ENCODE measurements at places on chromosomes 2 and 18.

DNA sequence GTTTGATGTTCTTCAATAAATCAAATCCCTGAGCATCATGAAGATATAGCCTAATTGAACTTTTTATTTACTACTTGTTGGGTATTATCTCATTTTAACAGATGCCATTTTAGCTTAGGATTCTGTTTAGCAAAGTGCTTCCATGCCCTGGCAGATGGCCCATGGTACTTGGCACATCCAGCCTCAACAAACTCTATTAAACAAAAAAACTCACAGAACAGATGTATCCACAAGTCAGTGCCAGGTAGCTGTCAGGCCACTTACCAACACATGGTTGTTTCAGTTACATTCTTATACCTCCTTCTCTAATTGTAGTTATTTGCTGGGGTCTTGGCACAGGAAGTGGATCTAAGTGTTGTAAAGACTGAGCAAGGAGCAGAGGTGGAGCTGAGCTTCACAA lies 29.6 kb downstream of the GAD1 start:
- peaks cover 12% of the 10 kb centered on the region for H3K4me1 ChIP-seq
- DNase-seq, result no peak
- H3K36me3 ChIP-seq, result no peaks in the 10 kb centered on the region
- H3K27ac ChIP-seq, result no peak overlapping the region
- H3K27me3 ChIP-seq, result no peaks in the 10 kb centered on the region
- H3K4me3 ChIP-seq, result no peak overlapping the region

DNA sequence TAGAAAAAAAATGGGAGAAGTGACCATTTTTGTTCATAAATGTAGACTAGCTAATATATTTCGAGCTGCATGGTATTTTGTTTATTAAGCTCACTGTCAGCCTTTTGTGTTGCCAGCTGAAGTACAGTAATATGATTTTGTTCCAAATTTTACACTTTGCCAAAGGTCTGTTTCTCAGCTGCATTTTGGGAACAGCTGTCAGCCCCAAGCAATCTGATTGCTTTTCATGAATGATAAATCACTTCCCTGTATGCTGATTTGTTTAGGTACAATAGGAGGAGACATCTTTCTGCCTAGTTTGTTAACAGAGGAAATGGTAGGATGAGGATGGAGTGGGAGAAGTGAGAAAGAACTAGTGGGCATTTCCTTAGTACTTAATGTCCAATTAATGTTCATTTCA lies 79.3 kb downstream of the NABP1 start:
- H3K27ac ChIP-seq, result no peak overlapping the region
- DNase-seq, result no peak
- H3K4me3 ChIP-seq, result no peak overlapping the region
- H3K4me1 ChIP-seq, result no peaks in the 10 kb centered on the region
- H3K36me3 ChIP-seq, result no peaks in the 10 kb centered on the region
- H3K27me3 ChIP-seq, result no peaks in the 10 kb centered on the region

GRCh38 chr18:26940744-26941398 lies 75.4 kb upstream of the AQP4 start:
- H3K36me3 ChIP-seq, result no peaks in the 10 kb centered on the region
- H3K4me3 ChIP-seq, result no peak overlapping the region
- no peaks in the 10 kb centered on the region for H3K27me3 ChIP-seq
- no peaks in the 10 kb centered on the region for H3K4me1 ChIP-seq

GRCh38 chr2:227545990-227546389 lies 52.7 kb upstream of the SCYGR2 start:
- H3K27ac ChIP-seq, result no peak overlapping the region
- H3K27me3 ChIP-seq, result no peaks in the 10 kb centered on the region
- no peak overlapping the region for H3K4me3 ChIP-seq
- no peak for DNase-seq

- DNase-seq, result no peak
- no peaks in the 10 kb centered on the region for H3K27me3 ChIP-seq
- H3K4me3 ChIP-seq, result no peak overlapping the region
- no peak overlapping the region for H3K27ac ChIP-seq
- no peaks in the 10 kb centered on the region for H3K36me3 ChIP-seq
Measured at GRCh38 chr2:151297882-151298281, 8.4 kb upstream of the NMI start.

DNA sequence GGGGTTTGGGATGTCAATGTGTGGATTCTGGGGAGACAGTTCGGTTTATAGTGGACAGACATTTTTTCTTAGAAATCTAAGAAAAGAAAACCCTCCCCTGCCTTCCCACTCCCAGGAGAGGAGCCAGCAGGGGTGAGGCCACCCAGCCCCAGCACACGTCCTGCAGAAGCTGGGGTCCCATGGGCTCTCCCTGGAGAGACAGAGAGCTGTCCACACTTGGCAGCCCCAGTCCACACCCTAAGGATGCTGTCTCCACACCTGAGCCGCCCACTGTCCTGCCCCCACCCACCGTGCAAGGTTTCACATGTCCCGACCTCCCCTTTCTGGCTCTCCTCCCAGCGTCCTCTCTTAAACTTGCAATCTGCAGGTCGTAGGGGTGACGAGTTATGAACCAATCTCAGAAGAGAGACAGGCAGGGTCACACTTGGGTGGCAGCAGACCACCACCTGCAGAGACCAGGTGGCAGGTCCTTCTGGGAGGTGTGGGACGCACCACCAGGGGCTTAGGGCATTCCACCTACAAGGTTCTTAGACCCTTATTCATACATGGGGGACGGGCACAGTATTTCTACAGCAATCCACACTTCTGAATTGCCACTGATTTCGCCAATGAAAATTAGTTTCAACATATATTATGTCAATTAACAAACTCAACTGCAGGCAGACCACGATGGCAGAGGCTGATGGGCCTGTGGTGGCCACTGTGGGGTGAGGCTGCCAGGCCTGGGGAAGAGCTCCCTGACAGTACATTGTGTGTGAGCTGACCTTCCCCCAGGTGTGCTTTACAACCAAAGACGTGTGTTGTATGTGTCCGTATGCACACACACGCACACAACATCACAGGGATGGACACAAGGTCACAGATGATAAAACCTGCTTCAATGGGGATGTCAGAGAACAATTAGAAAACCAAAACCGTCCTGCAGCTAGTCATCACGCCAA lies 158.5 kb downstream of the TPO start:
- H3K4me3 ChIP-seq, result no peak overlapping the region
- no peak for DNase-seq
- no peaks in the 10 kb centered on the region for H3K4me1 ChIP-seq
- no peaks in the 10 kb centered on the region for H3K36me3 ChIP-seq

DNA sequence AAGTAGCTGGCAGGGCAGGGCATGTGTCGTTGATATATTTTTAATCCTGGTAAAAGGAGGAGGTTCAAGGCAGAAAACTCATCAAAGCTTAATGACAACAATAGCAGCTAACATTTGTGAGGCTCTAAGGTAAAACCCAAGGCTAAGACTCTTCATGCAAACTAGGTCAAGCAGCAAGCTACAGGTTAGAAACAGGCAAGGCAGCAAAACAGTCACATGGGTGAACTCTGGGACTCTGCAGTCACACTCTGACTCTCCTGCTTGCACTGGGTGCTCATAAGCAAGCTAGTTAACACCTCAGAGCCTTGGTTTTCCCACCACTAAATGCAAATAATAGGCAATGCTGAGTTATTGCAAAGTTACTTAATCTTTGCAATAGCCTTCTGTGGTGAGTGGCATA lies 7.9 kb downstream of the IL1RN start:
- no peak for DNase-seq
- peaks cover 14% of the 10 kb centered on the region for H3K4me1 ChIP-seq
- H3K27ac ChIP-seq, result no peak overlapping the region
- no peaks in the 10 kb centered on the region for H3K36me3 ChIP-seq
- no peak overlapping the region for H3K4me3 ChIP-seq

- H3K4me1 ChIP-seq, result no peaks in the 10 kb centered on the region
- no peak overlapping the region for H3K27ac ChIP-seq
Measured at GRCh38 chr2:41595240-41595639, 452.6 kb upstream of the PKDCC start.

GRCh38 chr18:33641141-33641540 lies 63.1 kb downstream of the ASXL3 start:
- H3K27ac ChIP-seq, result no peak overlapping the region
- no peak for DNase-seq
- H3K4me3 ChIP-seq, result no peak overlapping the region

- no peak overlapping the region for H3K4me3 ChIP-seq
- H3K4me1 ChIP-seq, result peaks cover 69% of the 10 kb centered on the region
- no peak overlapping the region for H3K27ac ChIP-seq
- H3K27me3 ChIP-seq, result no peaks in the 10 kb centered on the region
Measured at GRCh38 chr2:28405537-28405936, 12.9 kb downstream of the FOSL2 start.

DNA sequence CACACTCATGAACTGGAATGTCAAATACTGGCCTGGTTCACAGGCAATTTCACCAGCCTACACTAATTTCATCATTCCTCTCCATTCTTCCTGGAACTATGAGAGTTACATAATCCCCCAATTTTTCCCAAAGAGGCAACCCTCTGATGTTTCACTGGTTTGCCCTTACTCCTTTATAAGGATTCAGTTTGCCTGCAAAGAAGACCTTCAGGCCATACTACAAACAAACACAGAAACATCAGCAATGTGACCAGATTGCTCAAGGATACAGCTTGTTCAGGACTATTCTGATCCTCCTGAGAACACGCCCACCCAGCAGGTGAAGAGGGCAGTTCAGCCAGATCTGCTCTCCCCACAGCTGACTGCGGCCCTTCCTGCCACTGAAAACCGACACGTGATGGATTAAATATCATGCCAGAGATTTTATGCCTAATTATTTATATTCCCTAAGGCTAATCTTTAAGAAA lies 215.5 kb downstream of the ETAA1 start:
- H3K36me3 ChIP-seq, result no peaks in the 10 kb centered on the region
- no peak overlapping the region for H3K4me3 ChIP-seq
- peaks cover 3% of the 10 kb centered on the region for H3K27me3 ChIP-seq
- H3K27ac ChIP-seq, result no peak overlapping the region
- no peak for DNase-seq

DNA sequence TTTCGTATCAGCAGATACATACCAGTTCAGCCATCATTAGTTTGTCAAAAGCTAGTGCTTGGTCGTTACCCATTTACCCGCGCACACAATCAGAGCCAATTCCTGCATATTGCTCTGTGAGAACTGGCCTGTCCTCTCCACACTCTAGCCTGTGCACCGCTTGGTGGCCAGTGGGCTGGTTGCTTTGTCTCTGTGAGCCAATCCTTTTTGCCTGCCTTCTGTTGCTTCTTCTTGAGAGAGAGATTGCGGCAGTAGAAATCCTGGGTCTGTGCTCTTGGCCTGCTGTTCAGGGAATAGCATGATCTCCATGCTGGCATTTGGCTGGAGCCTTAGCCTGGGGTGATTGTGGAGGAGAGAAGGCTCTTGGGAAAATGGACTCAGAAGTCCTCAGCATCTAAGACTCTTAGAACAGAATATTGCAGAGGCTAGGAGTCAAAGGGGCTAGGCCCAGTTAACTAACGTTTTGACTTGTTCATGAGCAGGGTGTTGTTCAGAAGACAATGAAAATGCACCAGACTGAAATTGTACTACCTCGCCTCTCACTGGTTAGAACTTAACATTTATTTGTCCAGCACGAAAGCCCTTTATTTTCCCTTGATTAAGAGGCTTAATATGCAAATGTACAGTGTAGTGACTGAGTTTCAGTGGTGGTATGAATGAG lies 37.1 kb downstream of the MAP4K4 start:
- no peaks in the 10 kb centered on the region for H3K36me3 ChIP-seq
- H3K27ac ChIP-seq, result no peak overlapping the region
- no peak for DNase-seq
- H3K27me3 ChIP-seq, result no peaks in the 10 kb centered on the region
- H3K4me1 ChIP-seq, result peaks cover 69% of the 10 kb centered on the region

GRCh38 chr2:79554899-79555298 lies 42.0 kb downstream of the CTNNA2 start:
- DNase-seq, result no peak
- no peaks in the 10 kb centered on the region for H3K27me3 ChIP-seq
- no peaks in the 10 kb centered on the region for H3K36me3 ChIP-seq
- H3K27ac ChIP-seq, result no peak overlapping the region

Data from CD8-positive, alpha-beta memory T cell (primary cell).